HCEC 1CT (cell line): ENCODE measurements at places on chromosomes 13 and 19.
A peak's percentile ranks its signal among the peaks of the same experiment; 100 is the strongest.

GRCh38 chr13:112143046-112143752, 76.2 kb downstream of the SOX1 start:
- DNase-seq, result no peak

DNA sequence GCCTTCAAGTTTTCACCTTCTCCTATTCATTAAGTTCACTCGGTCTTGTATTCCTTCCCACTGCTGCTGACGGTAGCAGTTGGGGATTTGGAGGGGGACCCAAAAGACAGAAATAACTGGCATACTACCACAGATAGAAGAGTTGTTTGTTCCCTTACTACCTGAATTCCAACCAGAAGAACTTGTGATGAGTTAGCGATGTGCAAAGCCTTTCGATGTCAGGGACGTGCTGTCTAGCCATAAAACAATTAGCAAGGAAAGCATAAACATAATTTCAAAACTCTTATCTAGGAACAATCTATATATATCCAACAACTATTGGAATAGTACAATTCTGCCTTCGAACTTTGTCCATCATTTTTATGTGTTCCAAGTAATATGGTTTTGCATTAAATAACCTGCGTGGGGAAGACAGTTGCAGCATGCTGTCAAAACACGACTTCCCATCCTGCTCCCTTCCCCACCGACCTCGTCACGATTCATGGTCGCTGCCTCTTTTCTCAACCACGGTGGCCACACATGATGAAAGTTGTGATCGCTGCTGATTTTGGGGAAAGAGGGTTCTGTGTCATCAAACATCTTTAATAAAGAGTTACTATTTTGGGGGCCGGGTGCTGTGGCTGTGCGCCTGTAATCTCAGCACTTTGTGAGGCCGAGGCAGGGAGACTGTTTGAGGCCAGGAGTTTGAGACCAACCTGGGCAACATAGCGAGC, 3.8 kb upstream of the SLC7A9 start:
- DNase-seq, result no peak

DNA sequence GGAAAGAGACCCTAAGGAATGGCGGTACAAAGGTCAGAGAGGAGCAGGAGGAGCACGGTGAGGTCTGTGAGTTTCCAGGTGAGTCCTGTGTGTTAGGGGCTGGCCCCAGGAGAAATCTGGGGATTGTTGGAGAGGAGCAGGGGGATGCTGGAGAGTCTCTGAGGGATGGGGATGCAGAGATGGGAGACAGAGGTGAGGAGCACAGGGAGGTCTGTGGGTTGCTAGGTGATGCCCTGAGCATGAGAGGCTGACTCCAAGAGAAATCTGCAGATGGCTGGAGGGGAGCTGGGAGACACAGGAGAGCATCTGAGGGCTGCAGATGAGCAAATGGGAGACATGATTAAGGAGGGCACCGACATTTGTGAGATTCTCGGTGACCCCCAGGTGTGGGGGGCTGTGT, 4.1 kb upstream of the ZNF229 start:
- no peak for DNase-seq

DNA sequence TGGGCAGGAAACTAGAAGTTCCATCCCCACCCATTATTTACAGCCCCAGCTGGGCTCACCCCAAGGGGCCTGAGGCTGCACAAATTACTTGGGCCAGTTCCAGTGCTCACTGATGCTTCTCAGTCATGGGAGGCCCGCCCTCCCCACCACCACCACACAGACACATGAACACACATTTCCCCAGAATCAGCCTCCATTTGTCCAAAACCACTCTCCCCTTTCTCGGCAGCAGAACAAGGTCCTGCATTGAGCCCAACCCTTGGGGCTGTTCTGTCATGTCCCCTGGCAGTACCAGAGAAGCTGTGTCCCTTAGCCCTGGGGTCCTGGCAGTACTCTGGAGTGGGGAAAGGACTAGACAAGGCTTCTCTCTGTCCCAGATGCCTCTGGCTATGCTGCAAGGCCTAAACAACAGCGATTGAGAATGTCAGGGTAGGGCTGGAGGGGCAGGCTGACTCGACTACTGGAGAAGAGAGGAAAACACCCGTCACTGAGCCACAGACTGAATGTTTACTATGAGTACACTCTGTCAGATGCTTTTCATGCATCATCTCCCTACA, 21.8 kb downstream of the SAMD4B start:
- DNase-seq, result no peak

DNA sequence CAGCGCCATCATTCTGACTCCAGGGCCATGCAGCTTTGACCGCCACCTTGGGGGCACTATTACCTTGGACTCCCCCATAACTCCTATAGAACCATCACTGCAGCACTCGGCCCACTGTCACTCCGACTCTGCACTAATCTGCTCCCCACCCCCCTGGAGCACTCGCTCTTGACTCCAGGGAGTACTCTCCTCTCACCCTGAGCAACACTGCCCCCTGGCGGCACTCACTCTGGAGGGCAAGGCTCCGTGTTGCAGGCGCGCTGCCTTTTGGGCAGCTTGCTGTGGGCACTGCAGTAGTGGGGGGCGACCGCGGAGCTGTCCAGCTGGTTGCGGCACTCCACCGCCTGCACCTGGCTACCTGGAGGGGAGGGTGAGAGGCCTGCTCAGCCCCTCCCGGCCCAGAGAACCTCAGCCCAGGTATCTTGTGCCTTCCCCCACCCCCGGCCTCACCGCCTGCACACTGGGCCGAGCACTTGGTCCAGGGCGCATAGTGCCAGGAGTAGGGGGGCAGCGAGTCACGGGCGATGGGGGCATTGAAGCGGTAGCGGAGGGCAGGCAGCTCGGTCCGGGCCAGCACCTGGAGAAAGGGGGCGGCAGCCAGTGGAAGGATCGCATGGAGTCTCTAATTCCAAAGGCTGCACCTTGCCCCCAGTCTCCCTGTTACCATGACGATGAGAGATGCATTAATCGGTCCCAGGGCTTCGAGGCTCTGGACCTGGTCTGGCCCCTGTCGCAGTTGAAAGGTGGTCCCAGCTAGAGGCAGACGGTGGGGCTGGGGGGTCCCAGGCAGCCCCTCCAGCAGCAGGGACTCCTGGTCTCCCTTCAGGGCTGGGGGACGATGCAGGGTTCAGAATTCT, 8.9 kb upstream of the MYO1F start:
- DNase-seq, result no peak

GRCh38 chr19:4345342-4346019, 2.1 kb downstream of the MPND start:
- no peak for DNase-seq

DNA sequence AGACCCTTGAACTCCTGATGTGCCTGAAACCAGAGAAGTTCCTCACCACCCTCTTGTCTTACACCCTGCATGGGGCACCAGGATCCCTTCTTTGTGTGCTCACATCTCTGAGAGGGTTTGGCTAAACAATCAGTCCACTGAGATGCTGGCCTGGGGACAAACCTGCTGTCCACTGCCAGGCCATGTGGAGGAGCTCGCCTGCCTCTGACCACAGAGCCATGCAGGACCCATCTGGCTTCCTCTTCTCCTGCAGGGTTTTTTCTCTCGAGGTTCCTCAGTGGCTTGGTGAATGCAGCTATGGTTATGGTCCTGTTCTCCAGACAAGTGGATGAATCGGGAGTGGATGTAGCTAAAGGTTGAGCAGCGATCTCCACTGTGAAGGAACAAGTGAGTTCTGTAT, 49.1 kb upstream of the MEDAG start:
- no peak for DNase-seq

DNA sequence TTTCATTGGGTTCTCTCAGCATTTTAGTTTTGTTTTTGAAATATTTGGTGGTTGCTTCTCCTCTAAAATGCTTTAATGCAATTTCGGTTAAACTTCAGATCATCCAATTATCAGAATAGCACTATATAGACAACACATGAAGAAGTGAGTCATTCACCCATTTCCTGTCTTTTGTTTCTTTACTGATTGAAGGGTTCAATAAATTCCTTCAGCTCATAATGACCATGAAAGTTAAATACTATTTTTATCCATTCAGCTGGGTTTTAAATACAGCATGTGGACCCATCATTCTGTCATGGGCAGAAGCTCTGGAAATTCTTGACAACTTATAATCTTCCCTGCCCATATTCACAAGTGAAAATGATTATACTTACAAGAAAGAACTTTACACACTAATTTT, 187.2 kb downstream of the ITGBL1 start:
- no peak for DNase-seq

DNA sequence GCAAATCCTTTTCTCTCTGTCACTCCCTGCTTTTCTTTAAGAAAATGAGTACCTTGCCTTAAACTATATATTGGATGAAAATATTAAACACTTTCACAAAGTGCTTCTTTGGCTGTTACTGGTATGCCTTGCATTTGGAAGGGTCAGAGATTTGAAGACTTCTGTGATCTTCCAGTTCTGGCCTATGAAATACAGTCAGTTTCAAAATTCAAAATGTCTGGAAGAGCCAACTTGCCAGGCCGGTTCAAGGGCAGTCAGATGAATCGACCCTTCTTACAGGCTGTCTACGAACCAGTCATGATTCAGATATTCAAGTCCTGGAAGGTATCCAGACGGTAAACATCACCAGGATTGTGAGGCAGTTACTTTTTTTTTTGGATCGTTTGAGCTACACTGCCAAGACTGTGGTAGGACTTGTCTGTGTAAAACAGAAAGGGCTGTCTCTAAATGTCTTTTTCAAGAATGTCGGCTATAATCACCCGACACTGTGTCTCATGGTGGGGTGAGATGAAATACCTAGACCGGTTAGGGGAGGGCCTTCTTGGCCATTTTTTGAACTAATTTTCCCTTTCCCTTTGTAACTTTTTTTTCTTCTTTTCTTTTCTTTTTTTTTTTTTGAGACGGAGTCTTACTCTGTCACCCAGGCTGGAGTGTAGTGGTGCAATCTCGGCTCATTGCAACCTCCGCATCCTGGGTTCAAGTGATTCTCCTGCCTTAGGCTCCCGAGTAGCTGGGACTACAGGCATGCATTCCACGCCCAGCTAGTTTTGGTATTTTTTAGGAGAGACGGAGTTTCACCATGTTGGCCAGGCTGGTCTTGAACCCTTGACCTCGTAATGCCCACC, 11.2 kb downstream of the ACTN4 start:
- DNase-seq, result peak; percentile 99

DNA sequence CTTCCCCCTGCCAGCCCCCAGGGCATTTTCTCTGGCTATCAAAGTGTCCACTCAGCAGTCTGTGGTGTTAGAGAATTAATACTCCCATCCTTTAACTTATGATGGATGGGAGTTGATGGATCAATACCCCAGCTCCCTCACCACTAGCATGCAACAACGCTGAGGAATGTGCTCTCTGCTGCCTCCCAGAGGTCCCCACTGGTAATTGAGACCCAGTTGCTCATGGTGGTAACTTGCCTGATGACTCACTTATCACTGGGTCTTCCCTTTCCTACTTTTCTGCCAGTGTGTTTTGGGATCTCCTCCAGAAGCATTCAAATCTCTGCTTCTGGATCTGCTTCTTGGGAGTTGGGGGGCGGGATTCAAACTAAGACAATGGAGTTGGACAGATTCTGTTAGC, 20.3 kb upstream of the CACNA1A start:
- no peak for DNase-seq

- no peak for DNase-seq
These were observed 2.6 kb downstream of the ZBTB7A start for GRCh38 chr19:4064149-4064495.

DNA sequence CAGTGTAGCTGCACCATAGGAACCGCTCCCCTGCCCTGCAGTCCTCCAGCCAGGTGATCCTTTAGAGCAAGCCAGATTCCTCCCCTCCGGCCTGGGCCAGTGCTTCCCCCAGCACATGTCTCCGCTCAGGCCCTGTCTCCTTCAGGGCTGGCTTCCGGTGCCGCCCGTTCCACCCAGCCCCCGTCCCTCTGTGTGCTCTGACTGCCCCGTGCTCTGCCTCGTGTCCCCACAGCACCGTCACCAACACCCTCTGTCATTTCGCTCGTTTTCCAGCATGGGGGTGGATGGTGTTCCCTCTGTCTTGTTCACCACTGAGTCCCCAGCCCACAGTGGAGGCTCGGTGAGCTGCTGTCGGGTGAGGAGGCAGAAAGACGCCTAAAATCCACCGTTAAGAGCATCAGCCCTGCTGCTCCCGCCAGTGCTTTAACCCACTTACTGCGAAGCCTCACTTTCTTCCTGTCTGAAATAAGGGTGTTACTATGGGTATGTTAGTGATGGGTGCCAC, 54.5 kb downstream of the TSSK6 start:
- DNase-seq, result peak; percentile 12

DNA sequence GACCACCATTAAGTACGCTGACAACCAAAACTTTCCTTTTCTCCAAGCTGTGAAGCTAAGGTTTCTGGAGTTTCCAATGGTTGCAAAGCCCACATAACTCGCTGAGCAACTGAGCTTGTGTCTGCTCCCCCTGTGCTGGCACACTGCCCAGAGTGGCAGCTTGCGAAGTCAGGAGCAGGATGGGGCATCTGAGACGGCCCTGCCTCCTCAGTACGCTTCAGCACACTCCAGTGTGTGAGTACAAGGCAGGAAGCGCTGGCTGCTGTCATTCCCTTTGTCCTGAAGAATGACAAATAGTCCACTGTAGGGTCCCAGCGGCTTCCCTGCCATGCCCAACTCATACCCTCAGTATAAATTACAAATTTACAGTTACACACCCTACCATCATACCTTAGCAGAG, 51.5 kb downstream of the SKA3 start:
- no peak for DNase-seq

GRCh38 chr13:89748716-89749115, 1598.8 kb upstream of the MIR17HG start:
- no peak for DNase-seq

DNA sequence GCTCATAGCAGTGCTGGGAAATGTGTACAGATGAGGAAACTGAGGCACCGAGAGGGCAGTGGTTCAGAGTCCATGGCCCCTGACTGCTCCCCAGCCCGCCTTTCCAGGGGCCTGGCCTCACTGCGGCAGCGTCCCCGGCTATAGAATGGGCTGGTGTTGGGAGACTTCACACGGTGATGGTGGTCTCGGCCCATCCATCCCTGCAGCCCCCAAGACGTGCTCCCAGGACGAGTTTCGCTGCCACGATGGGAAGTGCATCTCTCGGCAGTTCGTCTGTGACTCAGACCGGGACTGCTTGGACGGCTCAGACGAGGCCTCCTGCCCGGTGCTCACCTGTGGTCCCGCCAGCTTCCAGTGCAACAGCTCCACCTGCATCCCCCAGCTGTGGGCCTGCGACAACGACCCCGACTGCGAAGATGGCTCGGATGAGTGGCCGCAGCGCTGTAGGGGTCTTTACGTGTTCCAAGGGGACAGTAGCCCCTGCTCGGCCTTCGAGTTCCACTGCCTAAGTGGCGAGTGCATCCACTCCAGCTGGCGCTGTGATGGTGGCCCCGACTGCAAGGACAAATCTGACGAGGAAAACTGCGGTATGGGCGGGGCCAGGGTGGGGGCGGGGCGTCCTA, 15.9 kb downstream of the LDLR start:
- DNase-seq, result no peak

DNA sequence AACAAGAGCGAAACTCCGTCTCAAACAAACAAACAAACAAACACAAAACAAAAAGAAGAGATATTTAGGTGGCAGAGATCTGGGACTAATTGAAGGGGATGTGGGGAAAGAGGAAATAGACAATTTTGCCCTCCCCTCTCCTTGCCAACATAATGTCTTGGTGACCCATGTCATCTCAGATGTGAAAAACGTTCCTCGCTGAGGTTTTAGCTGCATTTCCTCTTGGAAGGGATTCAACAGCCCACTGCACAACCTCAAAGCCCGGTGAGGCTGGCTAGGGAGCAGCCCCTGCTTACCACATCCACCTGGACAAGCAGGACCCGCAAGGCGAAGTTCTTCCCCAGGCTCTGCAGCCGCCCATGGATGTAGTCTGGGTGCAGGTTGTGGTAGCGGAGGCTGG, 4.9 kb downstream of the ERCC1 start:
- DNase-seq, result no peak

GRCh38 chr13:60108589-60108988, 55.1 kb downstream of the DIAPH3 start:
- DNase-seq, result no peak

- no peak for DNase-seq
These were observed 33.7 kb downstream of the INTS6 start for GRCh38 chr13:51419001-51419636.
